ENCODE measurements at places on chromosomes 16 and 17.

DNA sequence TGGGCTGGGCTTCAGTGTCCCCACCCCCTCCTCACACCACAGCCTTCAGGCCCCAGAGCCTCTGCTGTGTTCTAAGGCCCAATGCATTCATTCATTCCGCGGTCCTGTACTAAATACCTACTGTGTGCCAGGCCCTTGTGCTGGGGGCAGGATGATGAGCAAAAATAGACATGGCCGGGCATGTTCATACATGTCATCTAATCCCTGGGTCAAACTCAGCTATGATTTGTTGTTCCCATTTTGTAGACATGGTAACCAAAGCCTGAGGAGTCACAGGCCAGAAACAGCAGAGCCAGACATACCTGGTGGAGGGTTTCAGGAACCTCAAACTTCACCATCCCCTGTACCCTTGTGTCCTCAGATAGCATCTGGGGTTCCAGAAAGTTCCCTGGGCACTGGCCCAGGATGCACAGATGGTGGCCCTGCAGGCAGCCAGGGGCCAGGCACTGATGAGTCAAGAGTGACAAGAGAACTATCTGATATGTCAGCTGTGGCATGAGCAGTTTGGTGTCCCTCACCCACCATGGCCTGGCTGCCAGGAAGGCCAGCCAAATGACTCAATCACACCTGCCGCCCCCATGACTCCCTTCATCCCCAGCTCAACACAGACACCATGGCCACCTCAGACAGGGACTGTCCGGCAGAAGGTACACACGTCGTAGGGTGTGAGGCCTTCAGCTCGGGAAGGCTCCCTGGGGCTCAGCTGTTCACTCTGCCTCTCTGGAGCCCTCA is 2.7 kb upstream of the RRAD start:
- H3K36me3 ChIP-seq = peaks cover 6% of the 10 kb centered on the region
- DNase-seq = no peak
- H3K4me1 ChIP-seq = peaks cover 31% of the 10 kb centered on the region
- H3K27ac ChIP-seq = no peak overlapping the region

DNA sequence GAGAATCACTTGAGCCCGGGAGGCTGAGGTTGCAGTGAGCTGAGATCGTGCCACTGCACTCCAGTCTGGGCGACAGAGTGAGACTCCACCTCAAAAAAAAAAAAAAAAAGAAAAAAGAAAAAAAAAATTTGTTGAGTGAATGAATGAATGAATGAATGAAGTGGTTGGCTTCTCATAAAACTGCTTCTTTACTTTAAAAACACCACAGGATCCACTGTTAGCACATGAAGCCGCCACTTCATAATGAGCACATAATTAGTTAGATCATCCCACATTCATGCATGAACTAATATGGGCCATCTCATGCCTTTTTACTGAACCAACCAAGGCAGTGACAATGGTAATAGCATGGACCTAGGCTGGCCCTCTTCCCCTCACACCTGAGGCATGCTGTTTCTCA is 135.0 kb upstream of the XYLT1 start:
- peaks cover 2% of the 10 kb centered on the region for H3K36me3 ChIP-seq
- peaks cover 7% of the 10 kb centered on the region for H3K4me1 ChIP-seq
- H3K27me3 ChIP-seq = peaks cover 75% of the 10 kb centered on the region

DNA sequence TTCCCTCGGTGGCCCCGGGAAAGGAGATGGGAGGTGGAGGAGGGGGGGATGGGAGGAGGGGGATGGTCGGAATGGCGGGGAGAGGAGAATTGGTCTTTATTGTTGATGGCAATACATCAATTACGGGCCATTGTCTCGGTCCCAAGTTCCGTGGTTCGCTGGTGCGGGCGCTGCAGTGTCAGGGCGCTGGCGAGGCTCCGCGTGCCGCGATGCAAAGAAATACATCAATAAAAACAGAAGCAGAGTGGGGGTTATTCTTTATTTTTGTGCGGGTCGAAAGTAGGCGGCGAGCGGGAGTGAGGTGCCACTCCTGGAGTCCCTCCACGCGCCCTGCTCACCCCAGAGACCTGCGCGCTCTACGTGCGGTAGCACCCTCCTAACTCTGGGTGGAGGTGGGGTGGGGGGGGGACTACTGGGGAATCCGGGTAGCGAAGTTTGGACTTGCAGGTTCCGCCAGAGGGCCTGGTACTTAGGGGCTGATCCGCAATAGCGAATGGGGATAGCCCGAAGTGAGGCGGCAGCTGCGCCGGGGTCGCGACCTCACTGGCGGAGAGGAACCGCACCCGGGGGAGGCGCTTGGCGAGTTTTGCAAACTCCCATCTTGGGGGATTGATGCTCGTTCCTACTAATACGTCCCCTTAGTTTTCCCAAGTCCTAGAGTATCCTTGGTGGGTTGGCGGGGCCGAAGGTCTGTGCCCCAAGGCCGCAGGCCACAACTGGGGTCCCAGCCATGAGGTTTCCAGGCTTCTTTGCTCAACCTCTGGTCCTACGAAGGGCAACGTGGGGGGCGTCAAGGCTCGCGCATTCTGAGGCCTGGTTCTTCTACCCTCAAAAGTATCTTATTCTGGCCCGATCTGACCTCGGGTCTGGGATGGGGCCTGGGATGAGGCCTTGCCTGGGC is 3.5 kb upstream of the SALL1 start:
- H3K27ac ChIP-seq = no peak overlapping the region
- no peaks in the 10 kb centered on the region for H3K36me3 ChIP-seq
- DNase-seq = no peak
- H3K27me3 ChIP-seq = peaks cover 61% of the 10 kb centered on the region
- H3K4me3 ChIP-seq = no peak overlapping the region

GRCh38 chr16:73565263-73565662 is 517.3 kb upstream of the ZFHX3 start:
- no peaks in the 10 kb centered on the region for H3K27me3 ChIP-seq
- DNase-seq = no peak
- no peak overlapping the region for H3K27ac ChIP-seq
- no peak overlapping the region for H3K4me3 ChIP-seq

GRCh38 chr16:53100131-53100748 is 45.4 kb downstream of the CHD9 start:
- H3K4me3 ChIP-seq = peak overlapping the region; percentile 79
- H3K27ac ChIP-seq = no peak overlapping the region
- H3K27me3 ChIP-seq = no peaks in the 10 kb centered on the region
- peaks cover 29% of the 10 kb centered on the region for H3K4me1 ChIP-seq

DNA sequence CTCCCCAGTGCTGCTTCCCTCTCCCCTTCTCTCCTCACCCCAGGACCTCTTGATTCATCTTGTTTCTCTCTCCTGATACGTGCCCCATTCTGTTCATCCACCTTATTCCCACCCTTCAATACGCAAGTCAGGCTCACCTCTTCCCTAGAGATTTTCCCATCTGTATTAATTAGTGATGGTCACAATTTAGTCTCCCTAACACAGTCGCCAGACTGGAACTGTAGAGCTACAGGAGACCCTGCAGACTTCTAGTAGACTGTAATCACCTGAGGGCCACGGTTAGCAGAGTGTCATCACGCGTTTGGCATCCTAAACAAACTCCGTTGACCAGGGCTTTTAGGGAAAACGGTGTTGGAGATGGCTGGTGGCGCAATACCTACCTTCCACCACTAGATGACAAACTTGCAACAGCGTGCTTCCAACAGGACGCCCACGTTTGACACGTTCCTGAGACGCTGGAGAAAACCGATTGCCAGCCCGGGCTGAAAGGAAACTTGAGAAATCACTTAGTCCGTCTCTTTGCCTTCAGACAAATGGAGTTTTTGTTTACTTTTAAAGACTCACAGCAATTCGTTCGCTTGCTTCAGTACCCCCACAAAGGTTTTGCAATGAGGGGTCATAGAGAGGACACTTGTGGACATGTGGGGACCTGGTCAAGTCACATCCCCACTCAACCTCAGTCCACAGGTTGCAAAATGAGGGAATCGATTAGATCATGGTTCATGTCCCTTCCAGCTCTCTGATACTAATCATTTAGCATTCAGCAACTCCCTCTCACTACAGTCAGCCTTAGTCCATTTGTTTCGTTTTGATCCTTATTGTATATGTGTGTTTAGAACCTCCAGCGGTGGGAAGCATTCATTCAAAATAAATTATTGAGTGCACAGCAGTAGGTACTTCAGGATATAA is 20.6 kb downstream of the MYL4 start:
- no peak overlapping the region for H3K27ac ChIP-seq
- H3K4me3 ChIP-seq = peak overlapping the region; percentile 29
- H3K36me3 ChIP-seq = no peaks in the 10 kb centered on the region
- no peaks in the 10 kb centered on the region for H3K27me3 ChIP-seq
- DNase-seq = peak; percentile 37

- H3K4me1 ChIP-seq = peaks cover 48% of the 10 kb centered on the region
- H3K27ac ChIP-seq = no peak overlapping the region
- H3K36me3 ChIP-seq = peaks cover 20% of the 10 kb centered on the region
- H3K27me3 ChIP-seq = no peaks in the 10 kb centered on the region
- H3K4me3 ChIP-seq = peak overlapping the region; percentile 87
Observed at GRCh38 chr17:1109606-1110540, 69.9 kb downstream of the ABR start.

GRCh38 chr16:54284931-54285413 is 1.6 kb downstream of the IRX3 start:
- no peak for DNase-seq
- peaks cover 90% of the 10 kb centered on the region for H3K27me3 ChIP-seq
- peaks cover 2% of the 10 kb centered on the region for H3K36me3 ChIP-seq
- H3K27ac ChIP-seq = no peak overlapping the region

DNA sequence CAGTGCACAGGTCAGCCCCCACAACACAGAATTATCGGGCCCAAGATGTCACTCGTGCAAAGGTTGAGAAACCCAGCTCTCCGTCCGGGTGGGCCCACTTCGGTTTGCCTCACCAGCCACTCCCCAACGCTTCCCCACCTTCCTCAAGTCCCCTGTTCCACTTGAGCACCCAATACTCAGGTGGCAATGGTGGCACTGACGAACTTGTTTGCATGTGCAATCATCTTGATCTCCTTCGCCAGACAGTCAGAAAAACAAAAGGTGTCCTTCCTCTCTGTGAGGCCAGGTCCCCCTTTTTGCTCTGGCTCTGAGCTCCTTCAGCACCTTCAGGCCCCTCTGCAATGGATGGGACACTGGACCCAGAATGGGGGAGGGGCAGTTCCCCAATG is 3.7 kb downstream of the GGA2 start:
- no peak for DNase-seq
- peak overlapping the region; percentile 67 for H3K4me3 ChIP-seq
- H3K36me3 ChIP-seq = peaks cover 39% of the 10 kb centered on the region
- H3K27ac ChIP-seq = peak overlapping the region; percentile 92
- peaks cover 63% of the 10 kb centered on the region for H3K4me1 ChIP-seq

DNA sequence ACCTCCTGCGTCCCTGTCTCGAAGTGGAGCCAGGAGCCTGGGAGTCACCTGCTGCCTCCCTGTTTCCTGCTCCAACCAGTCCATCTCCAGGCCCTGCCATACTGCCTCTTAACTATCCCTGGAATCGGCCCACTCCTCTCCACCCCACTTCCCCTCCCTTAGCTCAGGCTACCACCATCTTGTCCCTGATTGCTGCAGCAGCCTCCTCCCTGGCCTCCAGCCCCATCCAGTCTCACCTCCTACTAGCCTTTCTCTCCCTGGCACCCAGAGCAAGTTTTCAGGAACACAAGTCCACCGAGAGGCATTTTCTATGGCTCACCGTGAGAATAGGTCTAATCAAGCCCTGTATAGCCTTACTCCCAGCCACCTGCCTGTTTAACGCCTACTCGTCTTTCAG is 865 bp upstream of the CAMKK1 start:
- H3K4me3 ChIP-seq = peak overlapping the region; percentile 81
- no peak for DNase-seq
- H3K27ac ChIP-seq = peak overlapping the region; percentile 86
- H3K36me3 ChIP-seq = peaks cover 6% of the 10 kb centered on the region
- H3K27me3 ChIP-seq = no peaks in the 10 kb centered on the region

GRCh38 chr16:4194661-4195060 is 47.2 kb downstream of the SRL start:
- H3K4me3 ChIP-seq = no peak overlapping the region
- DNase-seq = no peak
- H3K27me3 ChIP-seq = peaks cover 9% of the 10 kb centered on the region
- no peaks in the 10 kb centered on the region for H3K36me3 ChIP-seq
- H3K27ac ChIP-seq = no peak overlapping the region

DNA sequence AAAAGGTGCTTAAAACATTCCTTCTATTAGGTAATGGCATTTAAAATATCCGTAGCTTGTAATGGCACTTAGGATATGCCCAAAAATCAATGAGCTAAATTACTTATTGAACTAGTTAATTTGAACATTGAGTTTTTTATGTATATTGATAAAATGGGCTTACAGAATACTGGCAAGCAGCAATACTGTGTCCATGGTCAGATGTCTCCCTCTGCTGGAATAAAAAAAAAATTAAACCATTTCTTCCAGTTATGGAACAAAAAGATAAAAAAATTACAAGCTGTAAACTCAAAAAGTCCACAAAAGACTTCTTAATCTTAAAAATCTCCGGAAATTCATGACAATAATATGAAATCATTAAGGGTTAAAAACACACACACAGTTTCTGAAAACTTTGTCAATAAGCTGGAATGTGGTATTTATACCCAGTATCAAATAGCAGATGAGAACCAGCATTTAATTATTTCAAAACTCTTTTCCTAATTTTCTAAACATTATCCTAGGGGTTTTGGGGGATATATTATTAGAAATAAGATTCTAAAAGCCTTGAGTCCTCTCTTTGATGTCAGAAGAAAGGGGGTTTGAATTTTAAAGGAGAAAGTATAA is 21.5 kb upstream of the PSMD7 start:
- H3K27ac ChIP-seq = no peak overlapping the region
- no peaks in the 10 kb centered on the region for H3K4me1 ChIP-seq
- no peak for DNase-seq
- H3K27me3 ChIP-seq = peaks cover 64% of the 10 kb centered on the region
- H3K36me3 ChIP-seq = no peaks in the 10 kb centered on the region

- H3K4me1 ChIP-seq = no peaks in the 10 kb centered on the region
- no peaks in the 10 kb centered on the region for H3K36me3 ChIP-seq
- DNase-seq = no peak
- no peak overlapping the region for H3K4me3 ChIP-seq
- H3K27ac ChIP-seq = no peak overlapping the region
Observed at GRCh38 chr16:84876873-84877606, 57.3 kb downstream of the CRISPLD2 start.

- DNase-seq = no peak
- peaks cover 37% of the 10 kb centered on the region for H3K4me1 ChIP-seq
- no peaks in the 10 kb centered on the region for H3K27me3 ChIP-seq
- no peaks in the 10 kb centered on the region for H3K36me3 ChIP-seq
Observed at GRCh38 chr16:78792952-78793351, 693.5 kb downstream of the WWOX start.

DNA sequence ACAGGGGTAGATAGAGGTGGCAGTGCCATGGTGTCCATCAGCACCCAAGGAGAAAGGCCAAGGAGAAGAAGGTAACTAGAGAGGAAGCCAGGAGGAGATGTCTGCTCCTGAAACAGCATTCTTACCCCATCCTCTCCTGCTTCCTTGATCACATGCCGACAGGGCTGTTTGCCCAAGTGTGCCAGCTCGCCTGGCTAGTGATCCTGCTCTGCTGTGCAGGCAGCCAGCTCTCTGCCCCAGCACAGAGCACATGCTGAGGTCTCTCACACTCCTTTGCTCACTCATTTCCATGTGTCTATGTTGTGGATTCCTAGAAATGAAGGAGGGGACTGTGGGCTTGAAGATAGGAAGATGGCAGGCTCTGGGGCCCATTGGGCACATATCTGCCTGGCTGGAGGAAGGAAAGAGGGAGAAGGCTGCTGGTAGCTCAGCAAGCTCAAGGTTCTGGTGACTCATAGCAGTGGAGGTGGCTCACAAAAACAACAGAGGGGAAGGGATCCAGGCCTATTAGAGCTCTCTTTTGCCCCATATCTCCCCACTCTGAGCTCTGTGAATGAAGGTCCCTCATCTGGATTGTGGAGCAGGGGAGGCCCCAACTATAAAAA is 54.3 kb downstream of the NEUROD2 start:
- H3K4me1 ChIP-seq = no peaks in the 10 kb centered on the region
- H3K27ac ChIP-seq = no peak overlapping the region
- H3K4me3 ChIP-seq = no peak overlapping the region
- no peaks in the 10 kb centered on the region for H3K27me3 ChIP-seq

GRCh38 chr16:5709889-5710288 is 612.3 kb upstream of the EEF2KMT start:
- H3K27ac ChIP-seq = no peak overlapping the region
- H3K27me3 ChIP-seq = no peaks in the 10 kb centered on the region
- no peaks in the 10 kb centered on the region for H3K36me3 ChIP-seq
